ENCODE measurements at places on chromosomes 1 and 21.
A peak's percentile ranks its signal among the peaks of the same experiment; 100 is the strongest.

- no peak for DNase-seq
Measured at GRCh38 chr1:211973541-211973940, 61.8 kb downstream of the INTS7 start.

DNA sequence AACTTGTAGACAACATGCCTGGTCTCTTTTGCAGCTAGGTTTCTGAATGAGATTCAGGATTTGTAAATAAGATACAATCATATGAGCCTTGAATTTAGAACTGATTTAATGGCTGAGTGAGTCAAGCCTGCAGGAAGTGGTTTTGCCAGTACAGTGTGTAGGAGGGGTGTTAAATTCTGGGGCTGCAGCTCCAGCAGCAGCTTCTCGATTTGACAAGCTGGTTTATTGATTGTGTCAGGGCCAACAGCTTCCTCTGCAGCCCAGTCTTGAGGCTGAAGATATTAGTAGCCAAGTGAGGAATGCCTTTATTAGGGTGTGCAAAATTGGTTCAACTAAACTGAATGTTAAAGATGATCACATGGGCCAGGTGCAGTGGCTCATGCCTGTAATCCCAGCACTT, 11.5 kb upstream of the PLA2G5 start:
- peak; percentile 71 for DNase-seq

DNA sequence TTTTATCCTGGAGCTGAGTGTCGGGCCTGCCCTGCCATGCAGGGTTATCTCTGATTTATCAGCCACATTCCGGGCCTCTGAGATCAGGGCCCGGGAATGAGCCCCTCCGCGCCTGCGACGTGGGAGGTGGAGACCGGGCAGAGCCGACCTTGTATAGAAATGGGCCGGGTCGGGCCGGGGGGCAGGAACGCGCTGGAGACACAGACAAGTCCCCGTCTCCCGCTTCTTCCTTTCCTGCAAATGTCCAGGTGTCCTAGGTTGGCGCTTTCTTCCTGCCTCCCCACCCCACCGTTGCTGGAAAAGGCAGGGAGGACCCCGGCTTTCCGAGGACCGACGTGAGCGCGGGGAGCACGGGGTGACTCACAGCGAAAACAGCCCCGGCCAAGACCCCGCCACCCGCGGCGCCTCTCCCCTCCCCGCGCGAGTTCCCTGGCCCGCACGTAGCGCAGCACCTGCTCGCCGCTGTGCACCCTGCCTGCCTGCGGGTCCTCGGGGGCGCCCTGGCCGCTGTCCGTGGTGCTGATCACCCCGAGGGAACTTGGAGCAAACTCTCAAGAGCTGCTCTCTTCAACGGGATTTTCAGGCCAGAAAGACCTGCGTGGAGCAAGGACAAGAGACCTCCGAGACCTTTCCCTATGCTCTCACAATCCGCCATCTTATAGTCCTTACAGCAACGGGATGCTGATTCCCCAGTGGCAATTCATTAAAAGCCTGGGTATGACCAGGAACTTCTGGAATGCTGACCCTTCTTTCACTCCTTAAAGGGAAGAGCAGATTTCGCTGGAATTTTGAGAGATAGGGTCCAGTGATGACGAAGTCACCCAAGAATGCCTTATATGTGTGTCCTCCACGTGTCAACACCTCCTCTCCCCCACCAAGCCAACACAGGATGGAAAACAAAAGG, 475 bp upstream of the NPPB start:
- peak; percentile 30 for DNase-seq

- no peak for DNase-seq
Measured at GRCh38 chr1:208433086-208433485, 188.9 kb upstream of the PLXNA2 start.

GRCh38 chr1:29719253-29719652, 482.9 kb downstream of the PTPRU start:
- DNase-seq, result no peak

GRCh38 chr1:31828926-31829690, 13.3 kb upstream of the SPOCD1 start:
- no peak for DNase-seq

- no peak for DNase-seq
Measured at GRCh38 chr1:4752059-4752458, 97.7 kb downstream of the AJAP1 start.

DNA sequence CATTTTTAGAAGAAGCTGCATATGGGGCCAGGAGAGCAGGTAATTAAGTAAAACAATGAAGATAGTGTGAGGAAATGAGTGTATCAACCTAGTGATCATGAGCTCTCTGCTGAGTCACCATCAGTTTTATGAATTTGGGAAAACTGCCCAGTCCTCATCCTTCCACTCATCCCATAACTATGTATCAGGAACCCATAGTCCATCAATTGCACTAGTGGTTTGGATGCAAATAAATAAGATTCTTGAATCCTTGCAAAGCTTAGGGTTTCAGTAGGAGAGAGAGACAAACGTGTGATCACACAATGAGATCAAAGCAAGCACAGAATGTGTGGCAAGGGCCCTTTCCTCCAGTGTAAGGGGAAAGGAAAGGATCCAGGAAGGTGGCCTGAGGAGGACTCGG, 145.6 kb downstream of the ZZZ3 start:
- peak; percentile 98 for DNase-seq

GRCh38 chr21:43280949-43281633, 112.3 kb downstream of the CRYAA start:
- DNase-seq, result no peak

GRCh38 chr1:99643021-99643779, 2.7 kb upstream of the PALMD start:
- no peak for DNase-seq

DNA sequence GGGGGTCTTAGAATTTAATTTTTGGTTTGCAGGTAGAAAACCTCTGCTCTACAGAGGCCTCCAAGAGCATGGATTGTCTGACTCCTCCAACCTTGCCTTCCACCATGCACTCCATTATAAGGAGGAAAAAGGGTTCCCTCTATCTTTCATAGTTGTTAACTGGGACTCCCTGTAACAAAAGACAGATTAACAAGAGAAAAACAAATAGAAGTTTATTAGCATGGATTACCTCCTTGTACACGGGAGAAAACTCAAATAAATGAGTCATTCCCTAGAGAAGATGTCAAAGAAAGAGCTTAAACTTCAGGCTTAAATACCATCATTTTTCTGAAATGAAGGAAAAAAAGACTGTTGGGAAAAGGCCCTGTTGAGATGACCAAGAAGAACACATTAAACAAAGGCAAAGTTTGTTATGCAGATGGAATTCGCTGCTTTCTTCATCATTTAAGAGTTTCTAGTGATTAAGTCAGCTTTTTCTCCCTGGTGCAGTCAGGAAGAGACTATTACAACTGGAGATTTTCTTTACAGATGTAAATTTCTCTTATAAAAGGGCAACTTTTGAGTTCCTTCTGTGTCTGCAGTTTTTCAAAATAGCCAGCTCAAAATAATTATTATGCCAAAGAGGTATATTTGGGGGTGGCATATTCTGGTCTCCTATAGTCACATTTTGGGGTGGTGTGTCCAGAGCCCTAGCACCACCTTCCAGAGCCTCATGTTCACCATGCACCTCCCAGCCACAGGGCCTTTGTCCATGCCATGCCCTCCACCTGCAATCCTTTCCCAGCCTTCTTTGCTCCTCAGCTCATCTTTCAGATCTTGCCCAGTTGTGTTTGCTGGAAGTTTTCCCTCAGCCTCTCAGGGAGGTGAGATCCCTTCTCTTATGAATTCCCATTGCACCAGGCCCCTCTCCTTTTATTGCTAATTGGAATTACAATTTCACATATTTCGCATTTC, 63.1 kb upstream of the KLHDC7A start:
- no peak for DNase-seq

DNA sequence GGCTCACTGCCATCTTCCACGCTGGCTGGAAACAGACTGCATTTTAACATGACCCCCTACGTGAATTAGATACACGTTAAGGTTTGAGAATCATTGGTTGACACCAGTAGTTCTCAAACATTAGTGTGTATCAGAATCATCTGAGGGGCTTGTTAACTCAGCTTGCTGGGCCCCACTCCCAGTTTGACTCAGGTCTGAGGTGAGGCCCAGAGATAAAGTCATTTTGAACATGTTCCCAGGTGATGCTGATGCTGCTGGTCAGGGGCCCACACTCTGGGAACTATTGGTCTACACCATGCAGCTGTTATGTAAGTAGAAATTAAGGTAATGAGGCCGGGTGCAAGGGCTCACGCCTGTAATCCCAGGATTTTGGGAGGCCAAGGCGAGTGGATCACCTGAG, 1.3 kb downstream of the LSM10 start:
- DNase-seq, result no peak

DNA sequence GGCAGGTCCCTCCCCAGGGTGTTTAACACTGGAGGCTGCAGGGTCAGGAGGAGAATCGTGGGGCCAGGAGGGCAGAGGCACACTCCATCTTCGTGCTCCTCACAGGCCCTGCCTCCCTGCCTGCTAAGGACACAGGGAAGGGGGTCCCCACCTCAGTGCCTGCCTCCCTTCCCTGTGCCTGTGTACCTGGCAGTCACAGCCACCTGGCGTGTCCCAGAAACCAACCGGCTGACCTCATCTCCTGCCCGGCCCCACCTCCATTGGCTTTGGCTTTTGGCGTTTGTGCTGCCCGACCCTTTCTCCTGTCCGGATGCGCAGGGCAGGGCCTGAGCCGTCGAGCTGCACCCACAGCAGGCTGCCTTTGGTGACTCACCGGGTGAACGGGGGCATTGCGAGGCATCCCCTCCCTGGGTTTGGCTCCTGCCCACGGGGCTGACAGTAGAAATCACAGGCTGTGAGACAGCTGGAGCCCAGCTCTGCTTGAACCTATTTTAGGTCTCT, 623 bp upstream of the BGLAP start:
- no peak for DNase-seq

DNA sequence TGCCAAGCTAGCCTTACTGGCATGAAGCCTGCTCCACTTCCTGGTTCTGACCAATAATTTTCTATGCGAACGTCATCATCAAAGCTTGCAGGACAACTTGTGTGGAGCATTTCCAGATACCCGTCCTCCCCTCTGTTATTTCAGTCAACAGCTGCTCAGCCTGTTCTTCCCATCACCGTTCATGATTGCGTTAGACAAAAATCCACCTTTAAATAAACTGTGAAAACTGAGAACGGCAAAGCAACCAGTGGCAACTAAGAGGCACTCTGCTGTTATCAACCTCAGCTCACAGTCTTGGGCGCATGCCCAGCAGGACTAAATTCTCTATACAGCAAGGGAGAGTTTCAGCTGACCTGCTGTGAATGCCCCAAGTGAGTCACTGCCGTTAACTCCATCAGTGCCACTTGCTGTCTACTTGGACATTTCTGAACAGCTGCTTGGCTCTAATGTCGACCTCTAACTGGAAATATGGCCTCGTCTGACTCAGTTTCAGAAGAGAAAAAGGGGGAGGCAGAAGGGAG, 207.4 kb upstream of the RUNX1 start:
- DNase-seq, result peak; percentile 93
